ENCODE measurements at places on chromosomes 13 and 19. TPM values are rescaled to one million over a fixed set of nuclear protein-coding genes. Genes with fewer than 3 reads are reported as not detected.

The COMP gene
- 17.2 TPM for total RNA-seq

GRCh38 chr13:50485979-50486935 lies 357.2 kb downstream of the DLEU7 start:
- no peak for DNase-seq

GRCh38 chr19:10565028-10565566 lies 713 bp downstream of the KRI1 start:
- DNase-seq: no peak

The MADCAM1 gene
- not detected for total RNA-seq

The CAMSAP3 gene
- total RNA-seq: 107 TPM

- DNase-seq: peak; percentile 7
Observed at GRCh38 chr19:52621376-52621775, 16.8 kb downstream of the ZNF83 start.

- no peak for DNase-seq
Observed at GRCh38 chr19:55147545-55148251, 1.3 kb downstream of the TNNT1 start.

The SH2D3A gene
- 68.3 TPM for total RNA-seq

The YJEFN3 gene
- 0.15 TPM for total RNA-seq

GRCh38 chr13:36450534-36450933 lies 18.2 kb downstream of the CCNA1 start:
- no peak for DNase-seq

DNA sequence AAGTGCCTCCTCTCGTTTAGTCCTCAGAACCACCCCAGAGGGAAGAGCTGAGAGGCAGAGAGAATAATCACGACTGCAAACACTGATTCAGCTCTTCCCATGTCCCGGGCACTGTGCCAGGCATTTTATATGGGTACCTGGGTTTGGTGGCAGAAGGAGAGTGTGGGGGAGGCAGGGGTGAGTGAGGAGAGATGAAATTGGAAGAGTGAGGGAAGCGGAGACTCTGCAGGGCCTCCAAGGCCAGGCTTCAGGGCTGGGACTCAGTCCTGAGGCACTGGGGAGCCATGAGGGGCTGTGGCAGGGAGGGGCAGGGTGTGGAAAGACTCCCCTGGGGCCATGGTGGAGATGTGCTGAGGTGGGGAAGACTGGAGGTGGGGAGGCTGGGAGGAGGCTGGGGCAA lies 8.7 kb downstream of the SYNGR4 start:
- DNase-seq: no peak

DNA sequence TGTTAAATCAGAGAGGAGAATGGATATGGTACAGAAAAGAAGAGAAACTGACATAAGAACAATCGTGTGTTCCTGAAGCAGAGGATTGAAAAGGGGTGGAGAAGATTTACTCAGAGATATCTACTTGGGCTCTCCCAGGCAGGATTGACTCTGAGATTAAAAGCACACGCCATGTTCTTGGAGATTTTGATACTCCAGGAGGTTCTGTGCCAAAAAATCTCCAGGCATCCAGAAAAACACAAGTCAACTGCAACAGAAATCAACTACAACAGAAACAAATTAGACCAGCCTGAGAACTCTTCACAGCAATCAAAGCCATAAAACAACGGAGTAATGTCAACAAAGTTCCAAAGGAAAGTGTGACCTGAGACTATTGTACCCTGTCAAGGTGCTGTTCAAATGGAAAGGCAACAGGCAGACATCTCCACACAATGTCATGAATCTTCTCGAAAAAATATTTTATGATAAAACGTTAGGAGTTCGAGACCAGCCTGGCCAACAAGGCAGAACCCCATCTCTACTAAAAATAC lies 104.2 kb downstream of the UBL3 start:
- DNase-seq: no peak

DNA sequence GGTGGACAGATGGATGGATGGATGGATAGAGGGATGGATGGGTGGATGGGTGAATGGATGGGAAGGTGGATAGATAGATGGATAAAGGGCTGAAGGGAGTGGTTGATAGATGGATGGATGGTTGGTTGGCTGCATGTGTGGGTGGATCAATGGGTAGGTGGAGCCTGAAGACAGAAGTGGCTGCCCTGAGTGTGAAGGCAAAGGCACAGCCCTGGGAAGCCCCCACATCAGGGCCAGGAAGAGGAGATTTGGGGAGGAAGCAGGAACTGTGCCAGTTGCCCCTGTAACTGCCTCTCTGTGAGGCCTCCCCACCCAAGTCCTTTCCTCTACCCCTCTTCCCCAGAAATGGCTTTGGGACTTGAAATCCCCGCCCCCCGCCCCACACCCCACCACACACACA lies 43.4 kb upstream of the NFIC start:
- DNase-seq: no peak

DNA sequence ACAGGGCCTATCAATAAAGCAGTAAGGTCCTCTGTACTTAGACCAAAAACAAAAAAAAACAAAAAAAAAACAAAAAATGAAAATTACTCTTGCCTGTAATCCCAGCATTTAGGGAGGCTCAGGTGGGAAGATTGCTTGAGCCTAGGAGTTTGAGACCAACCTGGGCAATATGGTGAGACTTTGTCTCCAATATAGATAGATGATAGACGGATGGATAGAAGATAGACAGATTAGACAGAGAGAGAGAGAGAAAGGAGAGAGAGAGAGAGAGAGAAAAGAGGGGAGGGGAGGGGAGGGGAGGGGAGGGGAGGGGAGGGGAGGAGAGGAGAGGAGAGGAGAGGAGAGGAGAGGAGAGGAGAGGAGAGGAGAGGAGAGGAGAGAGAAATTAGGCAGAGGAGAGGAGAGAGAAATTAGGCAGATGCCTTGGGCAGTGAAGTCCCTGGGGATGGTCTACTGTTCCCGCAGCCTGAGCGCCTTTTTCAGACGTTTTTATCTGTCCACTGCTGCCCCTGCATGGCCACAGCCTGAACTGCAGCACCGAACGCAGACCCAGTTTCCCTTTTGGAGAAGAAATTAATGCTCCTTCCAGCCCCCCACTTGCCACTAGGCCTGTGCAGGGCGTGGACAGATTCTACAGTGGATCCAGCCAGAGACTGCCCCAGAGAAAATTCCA lies 9.8 kb upstream of the ZNF627 start:
- DNase-seq: peak; percentile 65

DNA sequence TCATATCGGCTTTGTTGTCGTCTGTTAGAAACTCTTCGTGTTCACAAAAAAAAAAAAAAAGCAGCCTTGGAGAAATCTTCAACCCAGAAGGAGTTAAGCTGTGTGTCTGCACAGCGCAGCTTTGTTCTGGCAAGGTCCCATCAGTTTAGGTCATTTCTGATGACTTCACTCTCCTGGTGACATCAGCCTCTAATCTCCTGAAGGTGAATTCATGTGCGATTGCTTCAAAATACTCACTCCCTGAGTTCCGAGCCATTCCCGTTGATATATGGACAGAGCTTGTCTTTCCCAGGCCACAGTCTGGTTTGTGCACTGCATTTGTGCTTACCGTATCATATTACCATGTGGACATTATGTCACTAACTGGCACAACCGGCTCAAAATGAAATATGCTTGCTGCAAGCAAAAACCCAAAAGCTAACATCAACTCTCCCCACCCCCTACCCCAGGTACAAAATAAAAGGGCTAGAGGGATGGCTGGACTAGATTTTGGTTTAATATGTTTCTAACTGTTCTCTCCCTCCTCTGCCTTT lies 342.4 kb downstream of the KCNRG start:
- DNase-seq: peak; percentile 21

DNA sequence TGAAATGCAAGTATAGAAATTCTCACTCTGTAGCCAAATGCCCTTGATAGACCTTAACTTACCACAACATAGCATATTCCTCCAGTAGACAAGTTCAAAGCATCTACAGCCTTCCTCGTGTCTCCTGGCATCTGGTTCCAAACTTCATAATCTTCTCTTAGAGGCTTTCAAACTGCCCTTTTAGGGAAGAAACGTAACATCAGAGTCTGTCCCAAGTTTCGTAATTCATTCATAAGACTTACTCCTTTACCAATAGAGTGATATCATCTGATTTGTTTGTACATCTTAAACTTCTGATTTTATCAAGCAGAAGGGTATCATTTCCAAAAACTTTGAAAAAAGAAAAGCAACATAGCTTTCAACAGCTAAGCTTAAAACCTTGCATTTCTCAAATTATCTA lies 137.4 kb downstream of the SPRY2 start:
- no peak for DNase-seq

GRCh38 chr19:2425622-2426581 lies 1.5 kb downstream of the TIMM13 start:
- DNase-seq: no peak

DNA sequence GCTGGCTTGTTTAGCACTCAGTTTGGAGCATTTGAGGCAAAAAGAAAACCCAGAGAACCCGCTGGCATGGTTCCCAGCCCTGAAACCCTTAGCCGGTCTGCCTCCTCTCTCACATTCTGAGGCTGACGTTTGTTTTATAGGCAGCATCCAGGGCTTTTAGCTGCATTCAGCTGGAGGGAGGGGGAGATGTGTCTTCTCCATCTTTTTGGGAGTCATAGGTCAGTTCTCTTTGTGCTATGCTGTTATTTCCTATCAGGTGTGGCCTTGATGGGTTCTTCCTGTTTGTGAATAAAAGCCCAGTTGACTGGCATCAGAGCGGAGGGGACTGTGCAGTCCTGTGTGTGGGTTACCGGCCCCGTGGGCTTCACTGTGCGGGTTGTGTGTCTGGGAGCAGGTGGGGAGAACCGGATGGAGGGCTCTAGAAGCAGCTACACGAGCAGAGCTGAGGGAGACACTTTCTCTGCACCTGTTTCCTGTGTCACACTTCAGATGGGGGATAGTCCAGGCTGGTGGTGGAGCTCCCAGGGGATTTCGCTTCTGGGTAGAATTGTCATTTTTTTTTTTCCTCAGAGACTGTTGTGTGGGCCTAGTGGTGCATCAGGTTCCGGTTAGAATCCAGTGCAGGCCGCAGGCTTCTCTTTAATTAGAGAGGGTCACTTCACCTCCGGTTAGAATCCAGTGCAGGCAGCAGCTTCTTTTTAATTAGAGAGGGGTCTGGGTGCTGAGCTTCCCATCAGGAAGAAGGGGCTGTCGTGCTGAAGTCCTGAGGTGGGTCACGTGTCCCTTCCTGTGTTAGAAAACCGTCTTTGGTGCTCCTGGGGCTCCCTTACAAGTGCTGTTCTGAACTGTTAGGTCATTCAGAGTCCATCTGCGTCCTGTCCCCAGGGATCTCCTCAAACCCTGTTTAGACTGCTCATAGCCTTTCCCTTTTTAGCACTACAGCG lies 69.6 kb downstream of the ARHGEF7 start:
- no peak for DNase-seq

The CTXN1 gene
- total RNA-seq: 4.8 TPM

DNA sequence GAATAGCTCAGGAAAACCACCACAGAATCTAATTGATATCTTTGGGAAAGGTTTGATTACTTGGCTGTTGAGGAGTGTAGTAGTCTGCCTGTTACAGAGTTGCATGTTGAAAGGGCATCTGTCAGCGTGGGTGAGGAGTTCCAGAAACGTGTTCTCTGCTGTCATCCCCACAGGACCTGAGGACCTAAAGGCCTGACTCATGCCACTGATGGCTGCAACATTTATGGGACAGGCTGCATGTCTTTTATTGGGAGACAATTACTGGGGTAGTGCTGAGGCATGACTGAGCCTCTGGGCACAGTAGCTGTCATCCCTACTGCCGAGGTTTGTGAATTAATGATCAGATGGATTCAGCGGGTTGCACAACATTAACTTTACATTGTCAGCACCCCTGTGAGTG lies 525.9 kb downstream of the GPC6 start:
- DNase-seq: no peak

- no peak for DNase-seq
Observed at GRCh38 chr19:14515501-14516047, 2.6 kb downstream of the DNAJB1 start.

- no peak for DNase-seq
Observed at GRCh38 chr13:27449081-27449603, 1.2 kb downstream of the MTIF3 start.

- no peak for DNase-seq
Observed at GRCh38 chr13:109344552-109345157, 441.7 kb downstream of the IRS2 start.

The PROZ gene
- total RNA-seq: not detected

The ZNF525 gene
- 13.1 TPM for total RNA-seq

The PRKCG gene
- not detected for total RNA-seq

The SIGLEC8 gene
- total RNA-seq: 0.65 TPM

- no peak for DNase-seq
Observed at GRCh38 chr13:28163587-28163986, 25.2 kb downstream of the PAN3 start.

The RGS9BP gene
- 2.9 TPM for total RNA-seq

The NXNL1 gene
- total RNA-seq: not detected

DNA sequence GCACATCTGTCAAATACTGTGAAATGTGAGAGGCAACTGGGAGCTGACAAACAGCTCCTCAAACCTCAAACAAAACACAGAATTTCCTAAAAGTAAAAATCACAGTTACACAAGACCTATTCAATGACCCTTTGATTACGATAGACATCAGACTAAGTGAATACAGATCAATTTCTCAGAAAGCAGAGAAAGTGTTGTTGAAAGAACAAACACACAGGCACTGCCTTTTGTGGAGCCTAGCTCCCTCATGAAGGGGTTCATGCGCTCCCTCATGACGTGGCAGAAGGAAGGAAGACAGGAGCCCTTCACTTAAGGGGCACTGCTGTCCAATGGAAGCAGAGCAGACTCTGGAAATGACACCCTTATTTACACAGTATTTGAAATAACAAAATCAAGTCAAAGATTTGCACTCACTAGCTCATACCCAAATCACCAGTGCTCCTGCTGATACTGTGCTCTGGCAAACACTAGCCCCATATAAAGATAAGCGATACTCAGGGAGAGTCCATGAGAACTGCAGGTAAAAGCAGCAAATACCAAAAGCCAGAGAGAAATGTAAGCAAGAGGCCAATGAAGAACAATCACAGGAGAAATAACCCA lies 144.9 kb downstream of the KLF12 start:
- DNase-seq: no peak

The DCT gene
- total RNA-seq: 44.5 TPM

Measured in lower leg skin (tissue), 4 donors.